GM23248 (cell line): ENCODE measurements at places on chromosomes 7 and 10.
A peak's percentile ranks its signal among the peaks of the same experiment; 100 is the strongest.

- peak; percentile 94 for DNase-seq
These were observed 238.9 kb downstream of the IPMK start for GRCh38 chr10:58028597-58029366.

- DNase-seq, result no peak
These were observed 18.4 kb downstream of the GNA12 start for GRCh38 chr7:2825559-2826227.

- no peak for DNase-seq
These were observed 99.6 kb upstream of the GLCCI1 start for GRCh38 chr7:7869036-7869435.

GRCh38 chr10:20776384-20777118 is 120.6 kb downstream of the NEBL start:
- DNase-seq, result no peak
